Fibroblast of pulmonary artery (primary cell): ENCODE measurements at places on chromosomes 4 and X.

DNA sequence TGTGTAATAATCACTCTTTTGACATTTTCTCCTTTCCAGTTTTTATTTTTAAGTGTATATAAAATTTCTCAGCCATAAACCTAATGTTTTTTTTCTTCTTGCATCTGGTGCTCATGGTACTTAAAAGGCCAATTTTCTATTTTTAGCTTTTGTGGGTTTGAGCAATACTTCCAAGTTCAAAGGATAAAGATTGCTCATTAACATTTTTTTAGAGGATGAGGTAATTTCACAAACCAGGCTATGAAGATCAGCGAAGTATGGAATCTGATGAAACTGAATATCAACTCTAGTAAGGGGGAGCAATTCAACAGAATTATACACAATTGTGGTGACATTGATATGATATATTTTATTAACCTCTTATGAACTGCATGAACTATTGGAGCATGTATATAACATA is 25.8 kb upstream of the KLHL34 start:
- peak; percentile 4 for DNase-seq

DNA sequence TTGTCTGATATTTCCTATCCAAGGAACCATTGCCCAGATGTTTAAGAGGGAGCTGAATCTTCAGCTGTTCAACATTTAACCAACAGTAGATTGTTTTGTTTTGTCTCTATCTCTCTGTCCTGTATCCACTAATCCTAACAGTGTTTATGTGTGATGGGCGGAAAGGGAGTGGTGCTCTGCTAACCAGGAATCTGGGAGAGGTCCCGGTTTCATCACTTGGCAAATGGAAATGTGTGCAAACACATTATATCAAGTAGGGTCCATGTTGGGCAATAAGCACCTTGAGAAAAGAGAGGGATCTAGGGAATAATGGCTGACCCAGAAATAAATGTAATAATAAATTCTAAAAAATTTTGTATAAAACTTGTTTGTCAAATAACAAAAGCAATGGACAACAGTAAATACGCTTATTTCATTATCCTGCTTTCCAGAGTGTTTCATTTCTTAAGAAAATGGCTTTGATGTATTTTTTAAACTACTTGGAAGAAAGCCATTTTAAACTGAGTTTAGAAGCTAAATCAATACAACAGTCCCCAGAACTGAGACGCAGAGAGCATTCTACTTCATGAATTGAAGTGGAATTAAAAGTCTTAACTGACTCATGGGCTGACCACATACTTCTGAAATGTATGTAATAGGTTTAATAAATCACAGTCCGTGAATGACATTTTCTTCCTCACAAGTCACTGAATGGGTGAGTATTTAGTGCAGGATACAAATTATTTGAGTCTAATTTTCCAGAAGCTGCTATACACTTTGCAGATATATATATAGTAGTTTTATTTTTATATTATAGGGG is 55.8 kb downstream of the EMCN start:
- DNase-seq, result peak; percentile 27

DNA sequence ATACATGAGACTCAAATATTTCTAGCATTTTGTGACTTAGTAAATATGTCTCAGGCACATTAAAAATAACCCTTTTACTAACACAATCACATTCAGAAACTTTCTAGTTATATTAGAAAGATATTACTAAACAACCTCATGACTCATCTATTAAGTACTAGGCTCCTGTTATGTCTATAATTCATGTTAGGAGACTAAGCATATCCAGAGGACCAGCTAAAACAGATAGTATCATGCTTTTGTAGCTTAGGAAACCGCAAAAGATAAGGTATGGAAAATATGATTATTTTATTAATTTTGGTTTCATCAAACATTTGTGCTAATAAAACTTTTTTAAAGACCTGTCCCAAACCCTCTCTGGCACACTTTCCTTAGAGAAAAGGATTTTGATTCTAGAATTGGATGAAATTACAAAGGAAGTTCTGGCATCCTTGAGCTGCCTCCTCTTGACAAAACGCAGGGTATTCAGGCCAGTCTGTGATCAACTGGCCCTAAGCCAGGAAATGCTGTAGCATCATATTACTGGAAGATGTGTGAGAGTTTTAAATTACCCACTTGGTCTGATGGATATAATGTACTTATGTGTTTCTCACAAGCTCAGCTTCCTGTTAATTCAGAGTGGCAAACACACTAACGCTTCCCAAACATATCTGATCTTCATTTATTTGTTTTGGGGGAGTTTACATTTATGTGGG is 60.4 kb downstream of the NRK start:
- DNase-seq, result peak; percentile 49

- DNase-seq, result peak; percentile 73
These were observed 60.2 kb downstream of the METTL14 start for GRCh38 chr4:118745357-118745756.

DNA sequence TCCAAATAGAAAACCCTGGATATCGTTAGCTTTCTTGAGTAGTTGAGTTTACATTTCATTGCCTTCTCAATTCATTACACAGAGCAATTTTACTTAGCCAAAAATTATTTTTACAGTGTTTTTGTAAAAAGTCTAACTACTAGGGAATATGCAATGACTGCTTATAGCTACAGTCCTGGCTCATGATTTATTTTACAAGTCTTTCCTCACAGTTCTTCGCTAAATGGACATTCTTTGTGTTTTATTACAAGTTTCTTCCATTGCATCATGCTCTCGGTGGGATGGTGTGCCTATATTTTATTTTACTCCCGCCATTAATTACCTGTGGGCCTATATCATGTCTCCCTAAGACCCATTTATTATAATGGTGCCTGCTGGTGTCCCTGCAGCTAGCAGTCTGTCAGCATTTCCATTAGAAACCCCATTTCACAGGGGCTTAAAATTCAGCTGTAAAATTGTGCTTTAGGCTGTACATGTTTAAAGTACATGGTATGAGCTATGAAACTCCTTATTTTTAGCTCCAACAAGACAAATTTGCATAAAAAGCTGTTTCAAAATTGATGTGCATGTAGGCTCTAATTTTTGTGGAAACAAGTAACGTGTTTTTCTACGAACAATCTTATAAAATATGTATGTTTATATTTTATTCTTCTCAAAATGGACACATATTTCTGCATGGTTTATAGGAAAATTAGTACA is 227.4 kb downstream of the SLC7A11 start:
- DNase-seq, result no peak

- DNase-seq, result no peak
These were observed 67.3 kb downstream of the PDLIM5 start for GRCh38 chr4:94519019-94519418.

DNA sequence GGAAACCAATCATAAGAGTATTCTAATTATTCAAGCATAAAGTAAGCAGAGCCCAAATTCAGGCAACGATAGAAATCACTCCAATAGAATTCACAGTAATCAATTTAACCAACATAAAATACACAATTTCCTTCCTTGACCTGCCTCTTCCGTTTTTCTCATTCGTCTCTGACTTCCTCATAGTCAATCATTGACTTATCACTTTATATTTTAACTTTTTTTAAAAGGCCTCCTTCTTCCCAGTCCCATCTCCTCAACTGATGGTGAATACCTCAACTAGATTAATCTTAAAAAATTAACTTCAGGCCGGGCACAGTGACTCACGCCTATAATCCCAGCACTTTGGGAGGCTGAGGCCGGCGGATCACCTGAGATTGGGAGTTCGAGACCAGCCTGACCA is 13.3 kb downstream of the CNOT6L start:
- no peak for DNase-seq

DNA sequence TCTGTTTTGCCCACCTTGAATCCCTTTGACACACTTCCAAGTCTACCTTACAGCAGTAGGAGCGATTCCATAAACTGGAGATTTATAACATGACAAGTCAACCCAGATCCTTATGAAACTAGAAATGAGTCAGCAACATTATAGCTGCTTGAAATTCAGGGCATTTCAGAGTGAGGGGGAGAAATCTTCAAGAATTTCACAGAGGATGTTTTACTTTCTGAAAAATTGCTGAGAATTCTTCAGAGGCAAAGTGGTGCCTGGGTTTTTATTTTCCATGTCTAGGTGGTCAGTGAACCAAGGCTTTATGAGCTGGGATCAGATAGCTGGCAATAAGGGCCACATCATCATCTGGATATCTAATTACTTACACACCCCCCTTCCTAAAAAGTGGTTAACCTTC is 119.8 kb downstream of the PPARGC1A start:
- peak; percentile 9 for DNase-seq

GRCh38 chr4:123402121-123402465 is 5.5 kb downstream of the SPRY1 start:
- DNase-seq, result no peak

GRCh38 chr4:108143515-108143914 is 25.2 kb downstream of the LEF1 start:
- DNase-seq, result no peak

- DNase-seq, result no peak
These were observed 23.0 kb upstream of the UGT2B4 start for GRCh38 chr4:69518538-69519198.

GRCh38 chr4:8939840-8940742 is 68.5 kb upstream of the HMX1 start:
- no peak for DNase-seq

- DNase-seq, result no peak
These were observed 244.5 kb downstream of the DMD start for GRCh38 chrX:32966821-32967355.

DNA sequence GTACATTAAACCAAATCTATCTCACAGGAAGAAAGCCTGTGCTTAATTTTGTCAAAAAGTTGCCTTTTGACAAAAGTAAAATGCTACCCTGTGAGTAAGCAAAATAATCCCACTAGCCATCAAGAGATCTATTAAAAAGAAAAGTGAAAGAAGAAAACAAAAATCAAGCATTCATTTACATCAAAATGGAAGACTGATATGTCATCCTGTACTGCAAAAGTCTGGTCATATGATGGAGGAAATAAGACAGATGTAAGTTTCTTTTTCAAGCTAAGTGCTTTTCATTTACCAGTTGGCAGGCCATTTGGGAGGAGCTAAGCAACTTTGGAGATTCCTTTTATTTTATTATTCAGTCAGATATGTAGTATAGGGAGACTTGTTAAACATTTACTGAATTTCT is 387.4 kb downstream of the SPOCK3 start:
- no peak for DNase-seq

- peak; percentile 38 for DNase-seq
These were observed 66.1 kb downstream of the NHSL2 start for GRCh38 chrX:71976753-71977152.

DNA sequence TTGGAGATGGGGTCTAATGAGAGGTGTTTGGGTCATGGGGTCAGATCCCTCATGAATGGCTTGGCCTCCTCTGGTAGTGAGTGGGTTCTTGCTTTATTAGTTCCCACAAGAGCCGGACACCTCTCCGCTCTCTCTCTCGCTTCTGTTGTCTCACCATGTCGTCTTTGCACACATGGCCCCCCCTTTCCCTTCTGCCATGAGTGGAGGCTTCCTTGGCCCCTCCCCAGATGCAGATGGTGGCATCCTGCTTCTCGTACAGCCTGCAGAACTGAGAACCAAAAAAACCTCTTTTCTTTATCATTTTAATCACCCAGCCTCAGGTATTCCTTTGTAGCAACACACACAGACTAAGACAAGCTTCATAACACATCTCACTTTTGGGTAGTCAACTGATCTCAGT is 49.6 kb upstream of the SPRY1 start:
- DNase-seq, result no peak

- DNase-seq, result peak; percentile 33
These were observed 382.1 kb upstream of the EPHA5 start for GRCh38 chr4:66052426-66052825.

GRCh38 chr4:10164877-10165283 is 48.3 kb upstream of the WDR1 start:
- DNase-seq, result peak; percentile 82

DNA sequence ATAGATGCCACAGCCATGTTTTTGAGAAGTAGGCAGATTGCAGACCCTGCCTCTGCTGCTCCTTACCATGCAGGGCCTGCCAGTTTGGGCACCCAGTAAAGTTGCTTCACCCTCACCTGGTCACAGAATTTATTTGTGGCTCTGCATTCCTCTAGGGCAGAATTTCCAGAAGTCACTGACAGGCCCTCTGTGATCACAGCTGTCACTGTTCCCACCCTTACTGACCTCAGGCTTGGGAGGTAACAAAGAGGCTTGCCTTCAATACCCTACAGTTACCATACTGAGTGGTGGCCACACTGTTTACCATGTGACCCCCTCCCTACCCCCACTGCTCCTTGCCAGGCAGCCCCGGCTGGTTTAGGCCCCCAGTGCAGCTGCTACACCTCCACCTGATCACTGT is 375.1 kb downstream of the SH3BGRL start:
- DNase-seq, result no peak

DNA sequence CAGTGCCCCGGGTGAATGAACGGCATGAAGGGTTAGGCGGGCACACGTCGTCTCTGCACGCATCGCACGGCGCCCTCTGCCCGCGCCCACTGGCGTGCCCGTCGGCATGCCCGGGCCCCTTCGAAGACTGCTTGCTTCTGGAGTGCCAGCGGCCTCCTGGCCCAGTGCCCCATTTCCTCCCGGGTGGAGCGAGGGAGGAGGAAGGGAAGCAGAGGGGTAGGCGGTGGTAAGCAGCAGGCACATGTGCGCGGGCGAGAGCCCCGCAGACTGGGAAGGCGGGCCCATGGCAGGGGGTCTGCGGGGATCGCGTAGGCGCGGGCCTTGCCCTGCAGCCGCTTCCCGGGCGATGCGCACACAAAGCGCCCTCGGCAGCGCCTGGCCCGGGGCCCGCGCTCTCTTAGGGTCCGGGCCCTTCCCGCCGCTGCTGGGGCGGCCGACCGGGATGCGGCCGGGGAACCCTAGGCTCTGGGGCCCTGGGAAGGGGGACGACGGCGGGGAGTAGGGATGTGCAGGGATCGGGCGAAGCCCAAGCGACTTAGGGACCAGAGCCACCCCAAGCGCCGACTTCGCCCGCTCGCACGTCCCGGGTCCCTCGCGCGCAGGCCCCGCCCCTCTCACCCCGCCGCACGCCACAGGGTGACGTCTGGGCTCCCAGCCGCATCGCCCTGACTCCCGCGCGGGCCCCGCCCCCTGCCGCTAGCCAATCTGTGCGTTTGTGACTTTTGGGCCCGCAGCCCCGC is 866 bp upstream of the EMD start:
- peak; percentile 54 for DNase-seq

DNA sequence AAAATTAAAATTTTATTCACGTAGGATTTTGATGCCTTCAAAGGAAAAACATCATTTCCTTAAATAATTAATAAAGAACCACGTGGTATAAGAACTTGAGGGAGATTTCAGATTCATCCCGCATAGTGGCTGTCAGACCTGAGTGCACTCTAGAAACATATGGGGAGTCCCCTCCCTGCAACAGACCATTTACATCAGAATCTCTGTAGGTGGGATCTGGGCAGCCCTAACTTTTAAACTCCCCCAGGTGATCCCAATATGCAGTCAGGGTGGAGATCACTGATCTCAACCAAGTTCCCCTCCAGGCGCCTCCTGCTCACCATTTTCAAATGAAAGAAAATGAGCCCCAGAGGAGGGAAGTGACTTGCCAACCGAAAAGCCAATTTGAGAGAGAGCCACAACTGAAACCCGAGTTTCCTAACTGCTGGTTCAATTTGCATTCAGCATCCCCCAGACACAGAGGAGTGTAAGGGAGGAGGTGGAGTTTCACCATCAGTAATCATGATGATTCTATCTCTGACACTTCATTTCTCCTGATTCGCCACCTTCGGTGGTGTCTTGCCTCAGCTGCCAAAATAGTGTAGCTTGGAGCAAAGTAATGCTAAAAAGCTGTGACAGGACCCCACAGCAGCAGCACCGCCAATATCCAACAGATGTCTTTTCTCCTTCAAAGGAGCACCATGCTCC is 11.4 kb downstream of the RNF150 start:
- no peak for DNase-seq
